ENCODE measurements at places on chromosomes 6 and 20. TPM values are rescaled to one million over a fixed set of nuclear protein-coding genes. Genes with fewer than 3 reads are reported as not detected.

DNA sequence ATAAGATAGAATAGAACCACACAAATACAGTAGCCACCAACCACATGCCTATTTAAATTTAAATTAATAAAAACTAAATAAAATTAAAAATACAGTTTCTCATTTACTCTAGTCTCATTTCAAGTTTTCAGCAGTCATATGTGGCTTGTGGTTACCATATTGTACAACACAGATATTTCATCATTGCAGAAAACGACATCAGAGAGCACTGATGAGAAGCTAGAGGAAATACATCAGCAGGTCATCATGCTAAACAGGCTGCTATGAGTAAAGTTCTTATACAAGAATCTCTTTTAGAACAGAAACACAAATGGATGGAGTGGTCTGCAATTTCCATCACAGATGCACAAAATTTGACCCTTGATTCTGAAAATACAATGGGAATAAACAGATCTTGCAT, 36.6 kb downstream of the TBC1D32 start:
- DNase-seq = no peak

Gene REM1
- total RNA-seq = not detected

DNA sequence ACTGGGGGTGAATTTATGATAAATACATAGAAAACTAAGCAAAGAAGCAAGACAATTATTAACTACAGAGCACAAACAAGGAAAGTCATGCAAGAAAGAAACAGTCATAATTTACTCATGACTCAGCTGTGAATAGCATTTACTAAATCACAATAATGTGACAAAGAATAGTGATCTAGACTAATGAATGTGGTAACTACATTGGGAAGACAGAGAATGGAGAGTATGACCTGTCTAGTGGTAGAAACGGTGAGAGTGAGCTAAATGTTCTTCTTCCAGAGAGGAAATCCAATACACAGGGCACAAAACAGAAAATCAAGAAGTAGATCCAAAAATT, 153.5 kb upstream of the DST start:
- DNase-seq = no peak

- peak; percentile 44 for DNase-seq
Observed at GRCh38 chr6:153231048-153231646, 100.1 kb upstream of the RGS17 start.

- DNase-seq = no peak
Observed at GRCh38 chr6:4510906-4511640, 265.1 kb upstream of the CDYL start.

DNA sequence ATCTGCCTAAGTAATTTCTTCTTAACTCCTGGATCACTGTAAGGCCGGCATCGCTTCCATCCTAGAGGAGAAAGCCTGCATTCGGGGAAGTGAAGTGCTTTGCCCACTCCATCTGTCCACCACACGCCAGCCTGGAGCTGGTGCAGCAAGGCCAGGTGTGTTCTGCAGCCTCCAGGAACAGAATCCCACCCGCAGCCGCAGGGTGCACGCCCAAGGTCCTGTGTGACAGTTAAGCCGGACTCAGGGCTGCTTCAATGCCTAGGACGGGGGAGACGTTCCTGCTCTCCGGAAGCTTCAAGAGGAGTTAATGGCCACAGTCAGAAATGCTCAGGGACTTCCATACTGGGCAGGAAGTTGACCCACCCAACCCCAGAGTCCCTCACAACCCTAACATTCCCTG, 86.1 kb upstream of the QKI start:
- no peak for DNase-seq

DNA sequence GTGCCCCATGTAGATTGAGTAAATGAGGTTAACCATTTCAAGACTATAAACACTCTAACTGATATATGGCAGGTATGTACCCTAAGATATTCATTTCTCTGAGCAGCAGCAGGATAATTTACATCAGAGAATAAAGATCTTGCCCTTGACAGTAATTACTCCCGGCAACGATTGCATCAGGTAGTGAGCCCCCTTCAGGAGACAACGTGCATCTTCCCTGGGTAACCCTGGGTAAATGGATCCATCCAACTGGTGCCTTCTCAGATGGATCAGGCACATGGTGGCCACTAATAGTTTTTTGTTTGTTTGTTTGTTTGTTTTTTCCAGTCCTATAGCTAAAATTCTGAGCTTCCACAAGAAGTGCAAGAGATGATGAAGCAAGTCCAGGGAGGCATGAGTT, 469.4 kb upstream of the SLC35B3 start:
- DNase-seq = no peak

Gene COL21A1
- not detected for total RNA-seq

DNA sequence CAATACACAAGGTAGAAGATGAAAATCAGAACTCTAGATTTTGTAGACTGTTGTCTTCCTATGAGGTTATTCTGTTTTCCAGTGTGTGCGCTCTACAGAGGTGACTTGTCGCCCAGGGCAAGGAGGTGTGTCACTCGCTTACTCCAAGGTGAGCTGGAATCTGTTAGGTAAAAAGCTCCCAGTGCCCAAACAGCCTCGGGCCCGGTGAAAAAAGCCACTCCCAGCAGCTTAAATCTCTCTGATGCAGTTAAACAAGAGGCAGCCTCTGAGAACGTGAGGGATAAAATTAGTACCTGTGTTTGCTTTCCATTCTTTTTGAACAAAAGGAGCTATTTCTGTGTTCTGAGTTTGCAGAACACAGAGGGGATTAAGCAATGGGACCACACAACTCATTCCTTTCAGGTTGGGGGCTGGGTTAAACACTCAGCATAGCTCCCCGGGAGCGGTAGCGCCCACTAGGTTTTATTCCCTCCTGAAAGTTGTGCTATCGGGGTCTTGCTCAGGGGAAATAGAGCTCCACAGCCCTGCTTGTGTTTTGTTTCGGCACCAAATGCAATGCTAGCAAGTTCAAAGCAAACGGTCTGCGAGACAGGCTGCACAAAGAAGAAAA, 181.2 kb downstream of the FOXA2 start:
- no peak for DNase-seq

DNA sequence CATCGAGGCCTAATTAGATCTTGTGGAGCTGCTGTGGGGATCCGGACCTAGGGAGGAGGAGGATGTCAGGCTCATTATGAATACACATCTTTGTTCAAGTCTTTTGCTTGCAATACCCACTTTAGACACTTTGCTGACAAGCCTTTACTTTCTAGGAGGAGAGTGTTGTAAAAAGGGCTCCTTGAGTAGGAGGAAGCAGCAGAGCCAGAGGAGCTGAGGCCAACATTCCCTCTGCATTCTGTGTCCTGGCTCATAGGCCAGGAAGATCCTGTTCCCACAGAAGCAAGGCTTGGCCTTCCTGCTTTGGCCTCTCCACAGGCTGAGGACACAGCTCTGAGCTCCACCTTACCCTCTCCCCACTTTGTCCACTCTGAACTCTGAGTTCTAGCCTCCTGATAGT, 67.1 kb downstream of the TPD52L1 start:
- no peak for DNase-seq

DNA sequence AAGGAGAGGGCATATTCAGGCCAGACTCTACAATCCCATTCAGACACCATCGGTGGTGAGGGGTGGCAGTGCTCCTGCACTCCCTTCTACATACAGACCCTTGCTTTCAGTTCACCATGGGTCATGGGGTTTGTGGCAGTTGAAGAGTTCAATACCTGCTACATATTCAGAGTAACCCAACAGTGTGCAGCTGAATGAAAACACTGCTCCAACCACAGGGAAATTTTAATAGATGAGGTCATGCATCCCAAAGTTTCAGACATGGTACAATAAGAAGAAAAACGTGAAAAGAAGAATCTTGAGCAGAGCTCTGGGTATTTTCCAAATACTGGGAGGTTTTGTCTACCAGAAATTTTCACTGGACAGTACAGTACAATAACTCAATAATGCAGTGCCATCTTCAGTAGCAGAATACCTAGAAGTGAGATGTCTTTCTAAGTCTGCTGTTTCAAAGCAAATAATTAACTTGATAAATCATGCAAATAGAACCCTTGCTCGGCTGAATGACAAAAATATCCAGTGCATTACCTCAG, 162.1 kb downstream of the PTPRK start:
- DNase-seq = no peak

Gene NKX2-2
- total RNA-seq = not detected

Gene CDH4
- total RNA-seq = 0.15 TPM

- no peak for DNase-seq
Observed at GRCh38 chr6:9116026-9116425, 680.7 kb upstream of the SLC35B3 start.

Gene CCN5
- not detected for total RNA-seq

- no peak for DNase-seq
Observed at GRCh38 chr6:44842616-44843015, 455.1 kb downstream of the CDC5L start.

Gene FAM209B
- total RNA-seq = 0.80 TPM

- no peak for DNase-seq
Observed at GRCh38 chr6:2596222-2596621, 154.5 kb downstream of the MYLK4 start.

DNA sequence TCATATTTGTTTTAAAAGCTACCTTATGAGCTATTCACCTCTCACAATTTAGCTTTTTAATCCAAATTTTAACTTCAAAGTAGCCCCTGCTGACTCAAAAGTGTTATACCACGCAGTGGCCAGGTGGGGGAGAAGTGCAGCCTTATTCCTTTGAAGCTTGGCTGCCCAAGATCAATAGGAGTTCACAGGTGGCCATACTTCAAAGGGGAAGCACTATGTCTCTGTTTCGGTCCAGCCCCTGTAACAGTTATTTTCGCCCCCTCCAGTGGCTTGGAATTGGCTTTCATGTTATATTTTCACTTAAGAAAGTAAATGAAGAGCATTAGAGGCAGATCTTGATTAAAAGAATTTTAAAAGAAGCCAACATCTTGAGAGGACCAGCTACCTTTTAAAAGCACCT, 608.4 kb downstream of the EPHA7 start:
- DNase-seq = no peak

DNA sequence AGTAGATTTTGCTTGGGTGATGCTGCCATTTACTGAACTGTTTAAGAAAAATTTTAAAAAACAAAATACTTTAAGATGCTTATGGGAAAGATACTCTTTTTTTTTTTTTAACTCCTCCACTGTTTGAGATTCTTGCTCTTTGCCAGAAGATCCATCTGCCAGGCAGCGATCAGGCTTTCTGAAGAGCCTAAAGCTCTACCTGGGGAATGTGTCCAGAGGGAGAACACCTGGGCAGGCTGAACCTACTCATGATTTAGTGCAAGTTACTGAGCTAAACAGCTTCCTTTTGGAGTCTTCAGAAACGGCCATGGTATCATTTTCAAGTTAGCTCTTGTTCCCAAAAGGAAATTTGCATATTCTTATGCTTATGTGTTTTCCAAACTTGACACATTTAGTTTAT, 23.5 kb upstream of the MLIP start:
- DNase-seq = no peak

GRCh38 chr6:13239530-13240455, 88.5 kb downstream of the TBC1D7 start:
- DNase-seq = no peak

GRCh38 chr6:27679308-27679963, 206.5 kb upstream of the ZNF184 start:
- no peak for DNase-seq

GRCh38 chr6:84762220-84763002, 2.0 kb downstream of the TBX18 start:
- DNase-seq = no peak

DNA sequence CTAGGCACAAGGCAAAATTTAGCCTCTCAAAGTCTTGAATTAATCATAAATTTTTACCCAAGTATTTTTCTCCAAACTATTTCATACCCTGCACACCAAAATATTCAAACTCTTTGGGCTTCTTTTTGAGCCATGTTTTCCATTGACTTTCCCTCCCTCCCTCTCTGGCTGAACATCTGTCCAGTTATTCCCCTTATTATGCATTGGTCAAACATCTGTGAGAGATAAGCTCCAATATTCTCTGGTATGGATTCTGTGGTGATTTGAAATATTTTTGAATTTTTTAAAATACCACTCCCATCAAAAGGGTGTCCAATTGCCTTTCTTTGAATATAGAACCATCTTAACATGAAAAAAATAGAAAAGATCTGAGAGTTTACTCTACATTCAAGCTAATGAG, 244.2 kb downstream of the RFPL4B start:
- DNase-seq = no peak

Gene OARD1
- 34.3 TPM for total RNA-seq

- DNase-seq = no peak
Observed at GRCh38 chr6:24489470-24489869, at the start of gene GPLD1. Gene GPLD1 (minus strand): TSS chr6:24489578. CDS start chr6:24489511, 67 bp downstream.

- no peak for DNase-seq
Observed at GRCh38 chr20:62741191-62741691, 32.6 kb downstream of the NTSR1 start.

Gene OR2J3
- total RNA-seq = not detected

Gene CD24
- 0.40 TPM for total RNA-seq

Gene LY6G6D
- total RNA-seq = not detected

Gene LIN28B
- not detected for total RNA-seq

DNA sequence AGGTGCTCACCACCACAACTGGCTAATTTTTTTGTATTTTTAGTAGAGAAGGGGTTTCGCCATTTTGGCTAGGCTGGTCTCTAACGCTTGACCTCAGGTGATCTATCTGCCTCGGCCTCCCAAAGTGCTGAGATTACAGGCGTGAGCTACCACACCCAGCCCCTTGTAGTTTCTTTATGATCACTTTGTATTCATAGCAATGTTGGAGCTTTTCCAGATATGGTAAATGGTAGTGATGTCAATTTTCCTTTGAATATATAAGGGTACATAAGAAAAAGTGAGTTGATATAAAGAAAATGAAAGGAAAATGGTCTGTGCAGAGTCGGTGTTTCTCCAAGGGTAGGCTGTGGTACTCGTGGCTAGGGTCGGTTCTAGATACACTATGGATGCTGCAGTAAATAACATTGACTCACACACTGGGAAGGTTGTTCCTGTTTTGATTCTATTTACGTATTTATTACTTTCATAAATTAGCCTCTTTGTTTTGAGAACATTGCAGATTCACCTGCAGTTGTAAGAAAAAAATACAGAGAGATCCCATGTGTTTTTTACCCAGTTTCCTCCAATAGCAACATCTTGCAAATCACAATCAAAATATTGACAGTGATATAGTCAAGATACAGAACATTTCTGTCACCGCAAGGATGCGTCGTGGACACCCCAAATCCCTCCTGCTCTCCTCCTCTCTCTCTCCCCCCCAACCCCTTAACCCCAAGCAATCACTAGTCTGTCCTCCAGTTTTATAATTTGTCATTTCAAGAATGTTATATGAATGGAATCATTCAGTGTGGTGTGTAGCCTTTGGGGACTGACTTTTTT, 2.5 kb downstream of the ZNF831 start:
- peak; percentile 39 for DNase-seq

DNA sequence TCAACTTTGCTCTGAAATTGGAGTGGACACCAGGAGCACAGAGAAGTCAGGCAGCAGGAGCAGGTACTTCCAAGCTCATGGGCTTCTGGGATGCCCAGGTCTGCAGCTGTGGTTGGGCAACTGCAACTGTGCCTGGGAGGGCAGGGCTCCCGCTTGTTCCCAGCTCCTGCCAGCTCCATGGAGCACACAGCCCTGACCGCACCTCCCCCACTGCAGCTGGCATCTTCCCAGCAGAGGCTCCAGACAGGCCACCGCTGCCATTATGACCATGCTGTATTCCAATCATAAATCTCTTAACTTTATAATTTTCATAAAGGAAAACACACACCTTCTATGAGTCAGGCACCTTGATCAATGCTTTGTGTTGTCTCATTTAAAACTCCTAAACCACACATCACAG, 36.9 kb downstream of the STK38 start:
- DNase-seq = no peak
